ENCODE measurements at places on chromosomes 4 and X.

DNA sequence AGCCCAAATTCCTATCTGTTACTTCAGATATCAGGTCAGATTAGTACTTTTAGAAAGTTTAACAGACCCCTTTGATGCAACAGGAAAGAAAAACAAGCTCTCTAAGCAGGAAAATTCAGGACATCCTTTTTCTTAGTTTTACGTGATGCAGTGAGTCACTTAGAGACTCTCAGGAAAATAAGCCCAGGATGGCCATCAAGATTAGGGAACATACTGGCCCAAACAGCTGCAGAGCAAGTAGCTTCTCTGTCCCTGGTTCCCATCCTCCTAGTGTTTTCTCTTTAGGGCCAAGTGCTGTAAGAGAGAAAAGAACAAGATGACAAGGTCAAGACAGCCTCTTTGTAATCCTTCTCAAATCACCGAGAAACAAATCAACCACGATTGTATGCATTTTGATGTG lies 219.1 kb downstream of the ZNF674 start:
- DNase-seq = no peak

GRCh38 chr4:147085781-147086180 lies 140.1 kb upstream of the TTC29 start:
- no peak for DNase-seq

DNA sequence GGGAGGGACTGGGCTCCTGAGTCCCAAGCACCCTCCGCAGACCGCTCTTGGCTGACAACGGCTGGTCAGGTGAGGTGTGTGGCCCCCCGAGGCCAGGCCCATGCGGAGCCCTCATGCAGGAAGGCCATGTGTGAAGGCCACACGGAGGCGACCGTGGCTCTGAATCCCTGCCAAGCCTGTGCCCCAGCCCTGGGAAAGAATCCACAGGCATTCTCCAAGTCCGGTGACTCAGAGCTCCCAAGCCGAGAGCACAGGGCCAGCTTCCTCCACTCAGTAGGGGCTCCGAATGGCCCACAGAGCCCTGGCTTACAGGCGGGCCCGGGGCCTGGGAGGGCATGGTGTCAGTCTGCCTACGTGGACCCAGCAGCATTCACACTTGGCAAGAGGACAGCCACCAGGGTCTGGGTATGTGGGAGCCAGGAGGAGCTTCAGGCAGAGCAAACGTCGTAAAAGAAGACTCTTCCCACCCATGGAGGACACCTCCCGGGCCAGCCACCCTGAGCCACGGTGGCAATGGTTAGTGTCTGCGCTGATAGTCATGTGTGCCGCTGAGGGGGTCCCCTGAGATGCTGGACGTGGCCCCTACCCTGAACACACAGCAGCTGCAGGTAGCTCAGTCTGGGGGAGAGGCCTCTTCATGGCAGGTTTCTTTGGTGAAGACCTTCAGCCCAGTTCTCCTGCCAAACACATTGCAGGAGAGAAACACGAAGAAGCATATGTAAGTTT lies 105.7 kb downstream of the PSAPL1 start:
- no peak for DNase-seq

GRCh38 chr4:13548059-13548983 lies 4.0 kb upstream of the NKX3-2 start:
- no peak for DNase-seq

DNA sequence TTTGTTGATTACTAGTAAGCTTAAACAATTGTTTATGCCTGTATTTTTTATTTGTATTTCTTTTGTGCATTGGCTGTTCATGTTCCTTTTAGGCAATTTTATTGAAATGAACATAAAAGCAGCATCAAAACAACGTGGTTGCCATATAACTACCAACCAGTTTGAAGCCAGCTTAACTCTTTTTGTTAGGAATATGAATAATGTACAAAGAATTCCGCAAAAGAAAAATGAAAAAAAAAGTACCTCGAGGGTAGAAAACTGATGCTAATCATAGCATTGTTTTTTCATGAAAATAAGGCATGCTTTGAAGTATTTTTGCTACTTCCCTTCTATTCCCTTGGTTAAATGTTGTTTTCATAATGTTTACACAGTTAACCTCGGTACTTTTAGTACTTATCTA lies 1024.0 kb upstream of the SLIT2 start:
- DNase-seq = no peak

DNA sequence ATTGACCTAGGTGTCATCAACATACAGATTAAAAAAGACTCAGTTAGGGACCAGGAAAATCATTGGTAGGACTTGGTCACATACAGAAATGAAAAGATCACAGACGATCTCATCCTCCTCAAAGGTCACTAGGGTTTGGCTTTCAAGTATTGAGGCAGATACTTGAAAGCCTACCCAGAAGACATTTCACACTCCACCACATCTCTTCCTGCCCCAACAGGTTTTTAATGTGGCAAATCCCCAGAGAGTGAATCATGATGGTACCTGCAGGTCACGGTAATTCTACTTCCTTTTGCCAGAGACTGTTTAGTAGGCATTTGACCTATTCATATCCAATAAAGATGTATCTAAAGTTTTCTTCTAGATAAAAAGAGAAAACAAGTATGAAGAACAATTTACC lies 44.1 kb downstream of the INPP4B start:
- DNase-seq = no peak

DNA sequence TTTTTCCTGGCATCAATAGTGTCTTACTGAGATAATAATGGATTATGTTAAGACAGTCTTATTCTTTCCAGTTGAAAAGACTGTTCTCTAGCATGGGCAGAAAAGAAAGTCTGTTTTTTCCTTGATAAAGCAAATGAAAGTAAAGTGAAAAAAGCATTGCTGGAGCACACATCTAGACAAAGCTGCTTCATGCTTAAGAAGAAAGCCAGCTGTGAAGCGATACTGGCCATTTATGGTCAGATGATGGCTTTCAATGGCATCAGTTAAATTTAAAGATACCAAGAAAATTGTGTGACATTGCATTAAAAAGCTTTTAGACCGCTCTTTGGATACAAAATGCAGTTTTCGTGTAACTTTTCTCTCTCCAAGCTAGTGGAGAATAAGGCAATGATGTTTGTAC lies 242.1 kb upstream of the TRAM1L1 start:
- DNase-seq = no peak

GRCh38 chr4:185096032-185096653 lies 46.9 kb upstream of the SLC25A4 start:
- peak; percentile 66 for DNase-seq

DNA sequence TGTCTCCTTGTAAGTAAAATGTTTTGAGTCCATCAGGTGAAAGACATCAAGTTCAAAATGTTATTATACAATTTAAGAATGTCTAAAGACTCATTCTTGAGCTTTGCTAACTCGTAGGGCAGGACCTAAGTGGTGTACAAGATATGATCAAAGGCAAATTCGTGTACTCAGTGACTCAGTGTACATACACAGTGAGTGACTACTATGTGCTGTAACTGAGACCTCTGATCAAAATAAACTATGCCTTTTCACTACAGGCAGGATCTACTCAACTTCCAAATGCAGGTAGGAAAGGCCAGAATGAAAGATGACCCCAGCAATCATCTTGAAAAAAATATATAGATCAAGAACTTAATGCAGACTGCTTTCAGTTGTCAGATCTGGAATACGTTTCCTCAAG lies 49.9 kb downstream of the ADGRG2 start:
- no peak for DNase-seq

DNA sequence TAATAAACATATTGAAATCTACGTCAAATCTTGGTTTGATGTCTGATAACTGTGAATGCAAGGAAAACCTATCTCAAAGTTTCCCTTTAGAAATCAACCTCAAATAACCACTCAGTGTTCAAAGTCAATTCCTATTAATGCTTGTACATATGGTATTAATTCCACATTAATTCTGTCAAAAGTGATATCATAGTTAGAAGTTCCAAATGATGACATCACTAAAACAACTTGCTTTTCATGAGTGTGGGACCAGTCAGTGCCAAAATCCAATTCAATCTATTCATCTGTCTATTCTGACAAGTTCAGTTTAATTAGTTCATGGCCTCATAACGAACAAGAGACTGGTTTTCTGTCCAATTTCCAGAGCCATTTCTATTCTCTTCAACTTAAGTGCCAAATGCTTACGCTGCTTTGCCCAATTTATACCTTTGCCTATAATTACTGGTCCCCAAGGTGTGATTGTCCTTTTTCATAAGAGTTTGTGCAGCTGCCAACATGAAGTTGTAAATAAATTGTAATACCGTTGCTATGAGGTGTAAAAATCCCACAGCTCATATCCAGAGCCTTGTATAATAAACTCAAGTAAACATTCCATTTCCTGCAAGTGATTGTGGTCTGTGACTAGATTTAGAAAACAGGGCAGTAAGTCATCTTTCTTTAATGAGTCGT lies 476.2 kb downstream of the RAB28 start:
- DNase-seq = no peak

GRCh38 chr4:32735856-32736590 lies 2015.9 kb downstream of the PCDH7 start:
- no peak for DNase-seq

DNA sequence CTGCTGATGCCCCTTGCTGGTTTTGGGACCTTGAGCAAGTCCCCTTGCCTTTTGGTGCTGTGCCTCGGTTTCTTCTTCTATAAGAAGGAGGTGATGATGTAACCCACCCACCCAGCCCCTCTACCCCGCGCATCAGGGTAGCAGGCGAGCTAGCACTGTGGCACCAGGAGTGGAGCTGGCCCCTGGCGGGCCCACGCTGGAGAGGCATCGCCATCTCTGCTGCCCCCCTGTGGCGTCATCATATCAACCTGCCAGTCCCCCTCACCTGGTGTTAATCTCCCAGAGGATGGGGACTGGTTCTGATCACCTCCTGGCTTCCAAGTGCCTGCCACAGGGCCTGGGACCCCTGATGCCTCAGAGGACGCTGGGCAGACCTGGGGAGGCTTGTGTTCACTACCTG lies 6.3 kb upstream of the SORCS2 start:
- DNase-seq = no peak

DNA sequence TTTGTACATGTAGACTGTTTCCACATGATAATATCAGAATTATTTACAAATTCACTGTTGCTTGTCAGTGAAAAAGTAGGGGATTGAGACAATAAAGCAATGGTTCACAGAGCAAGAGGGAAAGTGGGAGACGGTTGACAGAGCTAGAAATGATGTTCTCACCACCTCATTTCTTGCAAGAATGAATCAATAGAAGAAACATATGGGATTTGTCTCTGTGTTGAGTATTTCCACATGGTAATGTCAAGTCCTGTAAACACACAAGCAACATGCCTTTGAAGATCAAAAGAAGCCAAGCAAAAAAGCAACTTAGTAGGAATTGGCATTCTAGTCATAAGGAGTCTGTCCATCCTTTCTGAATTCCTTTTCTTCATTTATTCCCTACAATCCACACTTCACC lies 1806.6 kb upstream of the AGA start:
- DNase-seq = no peak

DNA sequence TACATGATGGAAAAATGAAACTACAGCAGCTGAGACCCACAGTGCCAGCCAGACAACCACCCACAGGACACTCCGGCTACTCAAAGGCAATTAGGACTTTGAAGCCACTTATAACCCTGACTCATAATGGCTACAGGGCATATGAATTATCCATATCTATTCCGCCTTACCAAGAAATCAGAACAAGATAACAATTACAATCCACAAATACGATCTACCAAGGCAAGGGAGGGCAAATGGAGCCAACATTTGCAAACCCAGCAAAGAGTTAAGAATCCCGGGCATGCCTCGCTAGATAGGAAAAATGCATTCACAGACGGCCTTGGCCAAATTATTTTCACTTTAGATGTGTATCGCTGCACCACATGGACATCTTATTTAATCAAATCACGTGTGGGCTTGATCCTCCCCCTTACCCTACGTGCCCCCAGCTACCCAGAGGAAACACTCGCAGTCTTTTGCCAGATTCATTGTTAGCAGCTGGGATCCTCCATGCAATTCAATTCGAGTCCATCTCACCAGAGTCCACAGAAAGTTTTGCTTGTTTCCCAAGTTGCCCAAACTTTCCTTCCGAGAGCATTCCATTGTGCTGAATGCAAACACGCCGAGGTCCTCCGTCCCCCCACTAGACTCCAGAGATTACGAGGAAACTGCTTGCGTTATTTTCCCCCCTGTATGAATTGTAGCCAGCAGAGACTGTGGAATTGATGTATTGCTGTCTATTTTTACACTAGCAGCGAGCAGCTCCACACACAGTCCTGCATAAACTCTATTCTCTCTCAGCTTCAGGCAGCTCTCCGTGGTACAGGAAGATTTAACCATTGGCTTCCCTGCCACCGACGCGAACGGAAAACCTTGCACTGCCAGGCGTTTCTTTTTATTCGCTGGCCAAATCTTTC lies 1.2 kb downstream of the PPARGC1A start:
- DNase-seq = no peak

- DNase-seq = no peak
Measured at GRCh38 chrX:334331-334891, 15.8 kb upstream of the GTPBP6 start.

DNA sequence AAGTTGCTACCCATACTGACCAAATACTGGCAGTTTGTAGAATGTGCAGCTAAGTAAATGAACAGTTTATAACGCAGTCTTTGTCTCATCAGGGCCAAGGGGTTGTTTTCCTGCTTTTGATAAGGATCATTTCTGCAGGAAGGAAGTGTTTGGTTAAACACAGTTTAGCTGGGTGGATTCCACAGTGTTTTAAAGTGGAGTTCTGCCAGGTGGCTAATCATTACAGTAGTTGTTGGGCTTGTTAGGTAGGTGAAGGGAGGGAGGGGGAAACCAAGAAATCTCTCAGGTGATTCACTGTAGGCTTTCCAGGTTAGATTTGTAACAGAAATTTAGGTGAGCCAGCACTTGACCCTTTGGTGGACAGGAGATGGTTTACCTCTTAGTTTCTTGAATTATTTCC lies 58.1 kb downstream of the FNIP2 start:
- DNase-seq = no peak

DNA sequence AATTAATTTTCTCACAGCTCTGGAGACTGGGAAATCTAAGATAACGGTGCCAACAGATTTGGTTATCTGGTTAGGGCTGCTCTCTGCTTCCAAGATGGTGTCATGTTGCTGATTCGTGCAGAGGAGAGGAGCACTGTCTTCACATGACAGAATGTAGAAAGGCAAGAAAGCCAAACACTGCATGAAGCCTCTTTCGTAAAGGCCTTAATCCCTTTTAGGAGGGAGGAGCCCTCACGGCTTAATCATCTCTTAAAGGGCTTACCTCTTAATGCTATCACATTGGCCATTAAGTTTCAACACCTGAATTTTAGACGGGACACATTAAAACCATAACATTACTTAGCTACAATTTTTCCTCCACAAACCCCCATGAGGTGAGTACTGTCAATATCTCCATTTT lies 174.1 kb downstream of the COX18 start:
- no peak for DNase-seq

Data from suppressor macrophage treated with lipopolysaccharide for 4 hours (primary cell).